ENCODE measurements at places on chromosomes 6 and 20.
A peak's percentile ranks its signal among the peaks of the same experiment; 100 is the strongest.

GRCh38 chr20:63915471-63915870 is 20.5 kb downstream of the DNAJC5 start:
- no peak for DNase-seq

GRCh38 chr6:17297271-17298080 is 16.3 kb downstream of the RBM24 start:
- no peak for DNase-seq

GRCh38 chr6:53811082-53811481 is 16.3 kb downstream of the LRRC1 start:
- DNase-seq = no peak

DNA sequence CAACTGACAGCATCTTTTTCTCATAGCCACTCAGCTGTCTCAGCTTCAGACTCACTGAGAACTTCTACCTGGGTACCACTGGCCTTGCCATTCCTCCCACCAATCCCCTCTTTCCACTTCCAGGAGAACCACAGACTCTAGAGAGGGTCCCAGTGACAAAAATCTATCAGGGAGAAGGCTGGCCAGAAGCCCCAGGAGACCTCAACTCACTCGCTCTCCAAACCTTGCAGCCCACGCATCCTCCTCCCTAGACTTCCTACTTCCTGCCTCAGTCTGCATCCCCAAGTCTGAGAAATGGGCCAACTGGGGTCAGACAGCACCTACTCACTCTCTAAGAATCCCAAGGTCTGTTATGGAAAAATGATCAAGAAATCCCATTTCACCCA is 1.2 kb downstream of the TMEM239 start:
- no peak for DNase-seq

DNA sequence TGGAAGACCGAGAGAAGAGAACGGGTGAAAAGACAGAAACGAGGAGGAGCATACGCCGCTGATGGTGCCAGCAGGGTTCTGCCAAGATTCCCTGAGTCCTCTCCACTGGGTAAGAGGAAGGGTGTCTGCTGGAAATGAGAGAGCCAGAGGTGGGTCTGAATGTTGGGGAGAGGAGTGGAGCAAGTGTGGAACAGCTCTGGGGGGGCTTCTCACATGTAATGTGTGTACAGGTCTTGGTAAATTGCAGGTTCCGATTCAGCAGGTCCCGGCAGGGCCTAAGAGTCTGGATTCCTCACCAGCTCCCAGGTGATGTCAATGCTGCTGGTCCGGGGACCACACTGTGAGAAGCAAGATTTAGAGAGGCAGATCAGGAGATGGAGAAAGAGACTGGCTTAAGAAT is 1.5 kb upstream of the EBF4 start:
- no peak for DNase-seq

DNA sequence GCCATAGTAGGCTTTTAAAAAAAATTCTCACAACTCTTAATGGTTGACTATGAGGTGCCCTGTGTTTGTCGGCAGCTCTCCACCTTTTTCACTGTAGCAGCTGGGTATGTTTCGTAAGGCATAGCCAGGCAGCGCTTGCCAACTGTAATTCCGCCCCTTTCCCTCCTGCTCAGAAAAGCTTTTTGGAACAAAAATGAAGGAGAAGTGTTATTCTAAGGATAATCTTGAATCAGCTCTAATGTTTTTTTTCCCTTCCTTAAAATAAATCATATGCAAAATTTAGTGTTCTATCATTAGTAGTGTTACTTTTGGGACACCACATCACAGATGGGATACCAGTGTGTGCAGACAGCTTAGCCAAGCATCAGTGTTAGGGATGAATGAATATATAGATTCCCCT is 21.2 kb downstream of the RIOK1 start:
- DNase-seq = no peak

- DNase-seq = no peak
These were observed 20.4 kb downstream of the MAN1A1 start for GRCh38 chr6:119328892-119329793.

- no peak for DNase-seq
These were observed 1.3 kb downstream of the FERMT1 start for GRCh38 chr20:6121504-6121903.

DNA sequence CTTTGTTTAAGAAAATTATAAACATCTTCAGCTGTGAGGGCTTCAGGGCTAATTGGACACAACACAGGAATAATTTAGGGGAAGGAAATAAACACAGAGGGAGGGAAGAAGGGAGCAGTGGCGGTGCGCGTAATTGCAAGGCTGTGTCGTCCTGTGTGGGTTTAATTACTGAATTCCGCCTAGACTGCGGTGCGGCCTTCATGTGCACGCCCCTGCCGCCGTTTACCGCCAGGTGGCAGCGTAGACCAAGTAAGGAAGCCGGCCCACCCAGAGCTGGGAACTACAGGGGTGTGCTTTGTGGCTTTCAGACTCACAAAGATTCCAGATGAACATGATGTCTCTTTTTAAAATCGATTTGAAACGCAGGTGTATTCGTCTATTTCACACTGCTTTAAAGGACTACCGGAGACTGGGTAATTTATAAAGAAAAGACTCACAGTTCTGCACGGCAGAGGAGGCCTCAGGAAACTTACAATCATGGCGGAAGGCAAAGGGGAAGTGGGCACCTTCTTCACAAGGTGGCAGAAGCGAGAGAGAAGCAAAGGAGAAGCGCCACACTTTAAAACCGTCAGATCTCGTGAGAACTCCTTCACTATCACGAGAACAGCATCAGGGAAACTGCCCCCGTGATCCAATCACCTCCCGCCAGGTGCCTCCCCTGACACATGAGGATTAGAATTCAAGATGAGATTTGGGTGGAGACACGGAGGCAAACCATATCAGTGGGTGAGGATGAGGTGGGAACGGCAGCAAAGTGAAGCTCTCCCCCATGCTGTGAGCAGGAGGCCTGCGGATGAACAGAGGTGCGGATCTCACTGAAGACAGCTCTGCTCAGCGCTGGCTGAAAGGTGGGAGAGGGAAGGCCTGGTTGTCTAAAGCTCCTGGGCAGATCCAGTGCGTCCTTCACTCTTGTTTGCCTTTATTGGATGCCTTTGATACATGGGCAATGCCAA is 222.0 kb upstream of the PDE10A start:
- peak; percentile 90 for DNase-seq

DNA sequence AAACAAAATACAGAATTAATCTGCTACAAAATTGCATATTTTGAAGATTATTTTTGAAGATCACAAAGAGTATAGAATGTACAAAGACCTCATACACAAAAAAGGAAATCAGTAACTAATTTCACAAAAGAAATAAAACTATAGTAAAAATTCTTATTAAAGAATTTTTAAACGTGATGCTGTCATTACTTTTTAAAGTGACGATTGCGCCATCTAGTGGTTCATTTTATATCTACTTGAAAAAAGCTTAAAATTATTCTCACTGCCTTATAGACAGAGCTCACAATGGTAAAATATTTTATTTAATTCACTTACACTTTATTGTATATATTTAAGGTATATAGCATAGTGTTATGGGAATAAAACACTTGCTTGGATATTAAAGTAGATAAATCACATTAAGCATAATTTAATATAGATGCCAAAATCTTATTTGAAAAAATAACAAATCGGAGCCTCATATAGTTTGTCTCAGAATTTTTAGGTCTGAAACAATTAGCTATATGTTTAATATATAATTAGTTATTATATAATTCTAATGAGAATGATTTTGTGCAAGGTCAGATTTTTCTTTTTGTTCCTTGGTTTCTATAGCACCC is 128.8 kb downstream of the PHF3 start:
- no peak for DNase-seq

- no peak for DNase-seq
These were observed 33.1 kb upstream of the SEC63 start for GRCh38 chr6:107991061-107991460.

DNA sequence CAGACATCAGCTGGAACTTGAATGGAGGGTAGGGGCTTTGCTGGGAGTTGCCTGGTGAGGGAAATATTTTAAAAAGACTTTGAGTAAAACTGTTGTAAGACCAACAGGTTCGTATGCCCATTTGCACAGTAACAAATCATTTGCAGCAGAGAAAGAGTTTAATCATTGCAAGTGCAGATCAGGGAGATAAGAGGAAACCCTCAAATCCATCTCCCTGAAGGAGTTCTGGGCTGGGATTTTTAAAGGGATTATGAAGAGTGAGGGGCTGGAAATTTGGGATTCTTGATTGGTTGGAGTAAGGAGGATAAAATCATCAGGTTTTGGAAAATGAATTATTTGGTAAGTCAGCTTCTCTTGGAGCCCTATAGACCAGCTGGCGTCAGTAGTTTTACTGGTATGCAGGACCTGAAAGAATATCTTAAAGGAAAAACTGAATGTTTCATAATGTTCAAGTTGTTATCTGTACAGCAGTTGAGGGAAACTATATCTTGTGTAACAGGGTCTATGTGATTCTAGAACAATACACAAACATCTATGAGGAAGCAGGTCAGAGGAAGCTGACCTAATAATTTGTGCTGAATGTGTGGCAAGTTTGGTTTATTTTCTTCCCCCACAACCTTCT is 295.5 kb downstream of the PLCB1 start:
- no peak for DNase-seq

DNA sequence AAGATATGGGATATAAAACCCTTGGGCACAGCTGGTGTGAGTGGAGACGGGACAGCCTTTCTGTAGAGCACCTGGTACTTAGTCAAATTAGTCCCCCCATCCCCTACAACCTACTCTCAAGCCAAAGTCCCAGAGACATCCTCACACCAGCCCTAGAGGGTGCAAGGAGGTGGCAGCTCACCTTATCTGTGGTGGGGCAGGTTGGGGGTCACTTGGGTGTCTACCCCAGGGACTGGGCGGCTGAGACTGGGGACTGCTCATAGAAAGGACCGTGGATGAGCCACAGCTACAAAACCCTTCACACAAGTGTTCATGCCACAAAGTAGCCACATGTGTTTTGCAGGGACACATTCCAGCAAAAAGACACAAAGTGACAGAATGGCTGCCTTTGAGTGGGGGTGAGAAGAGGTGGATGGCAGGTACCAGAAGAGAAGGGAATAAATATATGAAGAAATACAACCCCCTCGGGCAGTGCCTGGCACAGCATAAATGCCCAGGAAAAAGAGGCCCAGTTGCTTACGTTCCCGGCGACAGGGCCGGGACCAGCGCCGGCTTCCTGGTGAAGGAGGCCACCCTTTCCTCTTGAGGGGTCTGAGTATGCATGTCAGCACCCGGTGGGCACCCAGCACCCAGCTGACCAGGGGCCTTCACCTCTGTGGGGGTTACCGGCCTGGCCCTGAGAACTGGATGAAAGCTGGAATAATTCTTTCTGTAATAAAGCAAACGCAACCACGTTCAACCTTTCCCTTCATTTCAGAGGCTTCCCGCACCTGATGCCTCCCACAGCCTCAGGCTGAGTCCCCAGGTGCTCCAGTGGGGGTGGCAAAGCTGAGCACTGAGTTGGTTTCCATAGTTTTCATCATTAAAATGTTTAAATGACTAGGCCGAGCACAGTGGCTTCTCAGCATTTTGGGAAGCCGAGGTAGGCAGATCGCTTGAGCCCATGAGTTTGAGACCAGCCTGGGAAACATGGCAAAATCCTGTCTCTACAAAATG is 14.4 kb upstream of the CEBPB start:
- DNase-seq = no peak

DNA sequence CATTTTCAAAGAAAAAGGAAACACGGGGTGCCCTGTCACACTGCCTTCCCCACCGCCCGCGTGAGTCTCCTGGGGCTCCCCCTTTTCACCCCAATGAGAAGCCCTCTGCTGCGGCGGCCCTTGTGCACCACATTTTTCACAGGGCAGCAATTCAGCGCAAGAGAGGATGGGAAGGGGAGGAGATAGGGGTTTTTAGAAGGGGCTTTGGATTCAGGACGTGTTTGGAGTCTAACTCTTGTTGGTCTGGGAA is 726 bp upstream of the ARFGEF3 start:
- no peak for DNase-seq

DNA sequence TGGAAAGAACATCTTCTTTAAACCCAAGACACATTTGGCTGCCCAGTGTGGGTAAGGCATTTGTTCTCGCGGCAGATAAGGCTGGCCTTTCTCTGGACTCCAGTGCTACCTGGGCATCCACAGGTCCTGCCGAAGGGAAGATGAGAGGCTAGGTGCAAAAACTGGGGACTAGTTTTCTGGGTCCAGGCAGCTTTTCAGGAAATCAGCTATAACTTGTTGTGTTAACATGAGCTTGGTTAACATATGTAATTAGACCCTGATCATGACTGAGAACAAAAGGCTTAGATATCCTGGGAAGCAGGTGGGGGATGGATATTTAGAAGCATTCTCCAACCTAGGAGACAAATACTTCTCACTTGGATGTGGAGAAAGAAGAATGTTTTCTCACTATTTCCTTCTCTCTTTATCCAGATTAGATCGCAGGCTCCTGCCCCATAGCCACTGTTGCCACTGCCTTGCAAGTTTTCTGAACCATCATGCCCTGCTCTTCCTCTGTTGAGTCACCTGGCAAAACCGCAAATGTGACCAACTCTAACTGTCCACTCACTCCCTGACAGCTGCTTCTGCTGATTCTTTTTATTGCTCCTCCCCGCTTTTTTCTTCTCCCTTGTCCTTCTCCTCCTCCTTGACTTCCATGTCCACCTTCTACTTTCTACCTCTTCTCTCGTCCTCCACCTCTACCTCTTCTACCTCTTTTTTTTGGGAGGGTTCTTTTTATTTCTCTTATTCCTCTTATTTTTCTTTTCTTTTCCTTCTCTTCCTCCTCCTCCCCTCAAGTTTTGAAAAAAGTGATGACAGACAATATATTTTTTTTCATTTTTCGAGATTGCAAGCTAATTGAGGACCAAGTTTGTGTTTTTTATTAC is 258.1 kb downstream of the UTRN start:
- no peak for DNase-seq

DNA sequence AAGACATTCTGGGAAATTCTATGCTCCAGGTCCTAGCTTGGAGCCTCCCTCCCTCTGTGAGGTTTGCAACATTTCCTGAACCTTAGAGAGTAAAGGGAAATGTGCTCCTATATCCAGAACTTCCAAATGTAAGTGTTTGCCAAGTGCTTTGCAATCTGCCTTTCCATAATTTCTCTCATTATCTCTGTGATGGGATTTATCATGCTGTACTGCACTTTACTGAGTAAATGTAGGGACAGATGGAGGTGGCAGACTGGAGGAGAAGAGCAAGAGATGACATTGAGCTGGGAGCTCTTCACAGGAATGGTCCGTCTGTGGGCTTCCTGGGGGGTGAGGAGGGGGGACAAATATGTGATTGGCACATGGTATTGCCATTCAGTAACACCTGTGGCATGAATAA is 184.3 kb downstream of the SOX4 start:
- DNase-seq = no peak

DNA sequence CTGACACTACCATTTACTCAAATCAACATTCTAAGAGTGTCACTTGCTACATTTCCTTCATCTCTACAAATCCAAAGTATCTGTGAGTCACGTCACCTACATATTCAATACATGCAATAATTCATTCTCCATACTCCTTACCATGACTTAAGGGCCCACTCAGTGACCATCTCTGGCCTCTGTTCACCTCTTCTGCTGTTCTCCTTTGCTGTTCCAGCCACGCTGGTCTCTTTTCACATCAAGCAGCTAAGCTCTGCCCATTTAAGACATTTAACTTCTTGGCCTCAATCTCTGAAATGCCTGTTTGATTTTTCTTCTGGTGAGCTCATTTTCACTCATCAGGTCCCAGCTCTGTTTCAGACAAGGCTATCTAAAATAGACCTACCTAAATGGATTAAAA is 46.5 kb downstream of the HFE start:
- DNase-seq = no peak

Measured in endothelial cell (in vitro differentiated cells).